KG1 (cell line): ENCODE measurements at places on chromosomes 5 and 9.

DNA sequence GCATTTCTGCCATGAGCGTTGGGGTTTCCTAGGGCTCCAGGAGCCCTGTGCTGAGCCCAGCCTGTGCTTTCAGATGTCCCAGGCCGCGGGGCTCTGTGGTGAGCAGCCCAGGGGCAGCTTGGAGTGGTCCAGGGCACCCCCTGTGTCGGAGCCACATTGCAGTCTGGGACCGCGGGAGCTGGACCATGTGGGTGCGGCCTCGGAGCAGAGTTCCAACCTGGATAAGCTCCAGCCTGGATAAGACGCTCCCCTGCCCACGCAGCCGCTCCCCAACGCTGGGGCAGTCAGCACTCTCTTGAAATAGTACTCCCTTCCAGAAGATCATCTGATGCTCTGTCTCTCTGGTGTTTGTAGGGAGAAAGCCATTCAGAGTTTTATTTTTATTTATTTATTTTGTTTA is 111.1 kb downstream of the WNK2 start:
- DNase-seq: no peak

DNA sequence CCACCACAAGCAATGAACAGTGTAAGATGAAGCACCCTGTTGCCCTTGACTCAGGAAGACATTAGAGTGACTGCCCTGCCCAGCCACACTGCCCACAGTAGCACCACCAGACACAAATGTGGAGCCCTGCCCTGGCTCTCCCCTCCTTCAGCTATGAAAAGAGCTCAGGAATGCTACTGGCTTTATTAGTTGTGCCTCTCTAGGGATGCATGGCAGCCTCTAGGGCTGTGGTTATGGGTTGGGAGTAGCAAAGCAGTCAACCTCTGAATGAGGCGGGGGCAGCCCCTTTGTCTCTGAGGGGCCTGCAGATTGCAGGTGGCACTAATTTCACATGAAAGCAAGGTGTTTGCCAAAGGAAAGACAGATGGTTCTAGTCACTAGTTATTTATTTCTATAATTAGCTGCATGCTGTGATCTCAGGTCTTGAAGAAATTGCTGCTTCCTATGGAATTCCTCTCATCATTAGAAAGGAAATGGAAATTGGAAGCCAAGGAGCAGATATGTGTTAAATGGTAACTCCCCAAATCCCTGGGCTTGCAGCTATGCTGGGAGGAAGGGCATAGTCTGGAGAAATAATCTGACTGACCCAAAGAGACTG is 259.4 kb downstream of the TLR4 start:
- no peak for DNase-seq

DNA sequence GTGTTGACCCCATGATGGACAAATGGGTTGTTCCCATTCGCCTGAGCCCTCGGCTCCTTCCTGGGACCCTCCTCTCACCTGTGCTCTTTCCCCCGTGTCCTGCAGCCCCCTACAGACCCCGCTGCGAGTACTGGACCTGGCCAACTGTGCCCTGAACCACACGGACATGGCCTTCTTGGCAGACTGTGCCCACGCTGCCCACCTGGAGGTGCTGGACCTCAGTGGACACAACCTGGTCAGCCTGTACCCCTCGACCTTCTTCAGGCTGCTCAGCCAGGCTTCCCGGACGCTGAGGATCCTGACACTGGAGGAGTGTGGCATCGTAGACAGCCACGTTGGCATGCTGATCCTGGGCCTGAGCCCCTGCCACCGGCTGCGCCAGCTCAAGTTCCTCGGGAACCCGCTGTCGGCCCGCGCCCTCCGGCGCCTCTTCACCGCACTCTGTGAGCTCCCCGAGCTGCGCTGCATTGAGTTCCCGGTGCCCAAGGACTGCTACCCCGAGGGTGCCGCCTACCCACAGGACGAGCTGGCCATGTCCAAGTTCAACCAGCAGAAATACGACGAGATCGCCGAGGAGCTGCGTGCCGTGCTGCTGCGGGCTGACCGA is 3.4 kb downstream of the LRRC14B start:
- DNase-seq: no peak

DNA sequence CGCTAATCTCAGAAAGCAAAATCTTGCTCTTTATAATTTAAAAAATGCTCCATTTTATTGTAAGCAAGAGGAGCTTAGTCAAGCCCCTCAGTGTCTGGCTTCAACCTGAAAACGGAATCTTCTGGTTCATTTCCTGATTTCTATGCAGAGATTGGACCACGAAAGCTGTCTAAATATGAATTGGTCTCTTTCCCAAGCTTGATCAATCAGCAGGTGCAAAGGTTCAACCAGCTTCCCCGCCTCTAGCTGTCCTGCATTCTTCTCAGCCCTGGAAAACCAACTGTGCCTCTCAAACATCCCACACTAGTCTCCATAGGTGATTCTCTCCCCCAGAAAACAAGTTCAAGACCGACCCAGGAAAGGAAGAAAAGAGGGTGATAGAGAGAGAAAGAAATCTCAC is 34.5 kb downstream of the FNBP1 start:
- no peak for DNase-seq

DNA sequence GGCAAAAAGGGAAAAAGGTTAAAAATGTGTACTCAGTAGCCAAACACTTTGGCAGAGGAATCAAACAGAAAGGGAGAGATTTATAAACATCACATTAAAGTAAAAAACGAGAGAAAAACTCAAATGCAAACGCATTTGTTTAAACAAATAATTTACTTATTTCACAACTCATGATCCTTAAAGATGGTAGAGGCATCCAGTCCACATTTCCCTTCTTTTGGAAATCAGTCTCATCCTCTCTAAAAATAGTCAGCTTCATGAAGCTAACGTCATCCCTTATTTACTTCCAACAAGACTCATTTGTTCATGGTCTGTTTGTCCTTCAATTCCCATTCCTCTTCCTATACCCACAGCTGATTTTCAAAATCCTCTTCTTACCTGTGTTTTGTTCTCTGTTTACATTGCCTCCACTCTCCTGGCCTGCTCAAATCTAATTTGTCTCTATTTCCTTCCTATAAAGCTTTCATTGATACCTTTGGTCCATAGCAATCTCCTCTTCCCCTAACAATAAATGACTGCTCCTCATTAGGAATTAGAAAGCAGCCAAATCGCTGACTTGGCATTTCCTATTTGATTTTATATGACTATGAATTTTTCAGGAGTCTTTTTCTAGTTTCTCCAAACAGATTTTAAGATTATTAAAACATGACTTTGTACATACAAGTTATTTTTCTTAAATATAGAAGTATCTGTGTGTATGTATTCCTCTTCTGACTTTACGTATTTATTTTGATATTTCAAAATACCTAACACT is 805.3 kb downstream of the TLE1 start:
- DNase-seq: no peak

DNA sequence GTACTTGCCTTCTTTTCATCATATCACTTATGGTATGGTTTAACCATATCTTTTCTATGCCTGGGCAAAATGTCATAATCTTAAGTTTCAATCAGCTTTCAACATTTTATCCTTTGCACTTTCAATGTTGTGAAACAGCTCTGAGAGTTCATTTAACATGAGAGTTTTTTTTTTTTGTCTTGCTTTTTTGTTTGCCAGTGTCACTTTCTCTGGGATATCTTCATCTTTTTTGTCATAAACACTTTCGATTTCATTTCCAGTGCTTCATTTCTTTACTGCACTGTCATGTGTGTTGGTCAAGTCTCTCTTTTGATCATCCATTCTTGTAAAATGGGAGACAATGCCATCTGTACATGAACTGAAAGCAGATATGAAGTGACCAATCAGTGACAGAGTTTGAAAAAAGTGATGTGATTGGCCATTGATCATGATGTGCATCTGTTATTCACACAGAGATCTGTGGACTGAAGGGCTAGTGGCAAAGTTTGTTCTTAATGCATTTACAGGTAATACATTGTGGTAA is 7.5 kb upstream of the POU5F2 start:
- no peak for DNase-seq

DNA sequence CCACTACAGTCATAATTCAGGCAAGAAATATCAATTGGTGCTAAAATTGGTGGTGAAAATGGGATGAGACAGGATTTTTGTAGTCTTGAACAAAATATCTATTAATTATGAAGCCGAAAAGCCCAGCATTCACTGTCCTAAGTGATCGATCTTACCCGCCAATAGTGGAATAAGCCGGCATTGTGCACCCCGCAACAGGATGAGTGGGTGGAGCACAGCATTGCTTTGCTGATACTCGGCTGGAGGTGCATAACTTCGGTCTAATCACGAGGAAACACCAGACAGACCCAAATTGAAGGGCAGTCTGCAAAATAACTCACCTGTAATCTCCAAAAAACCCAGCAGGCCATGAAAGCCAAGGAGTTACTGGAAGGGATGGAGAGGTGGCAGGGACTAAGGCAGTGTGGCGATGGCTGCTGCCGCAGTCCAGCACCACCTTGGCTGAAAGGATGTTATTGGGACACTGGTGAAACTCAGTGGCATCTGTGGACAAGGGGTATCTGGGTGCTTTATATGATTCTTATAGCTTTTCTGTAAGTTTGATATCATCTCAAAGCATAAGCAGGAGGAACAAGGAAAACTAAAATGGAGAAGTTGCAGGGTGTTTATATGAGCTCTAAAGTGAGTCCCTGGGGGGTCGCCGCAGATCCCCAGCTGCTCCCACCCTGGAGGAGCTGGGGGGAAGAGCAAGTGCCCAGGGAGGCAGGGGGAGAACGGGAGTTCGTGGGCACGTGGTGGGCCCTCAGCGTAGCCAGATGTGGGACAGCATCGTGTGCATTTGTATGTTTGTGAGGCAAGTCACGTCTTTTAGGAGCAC is 45.2 kb downstream of the AHRR start:
- DNase-seq: no peak

DNA sequence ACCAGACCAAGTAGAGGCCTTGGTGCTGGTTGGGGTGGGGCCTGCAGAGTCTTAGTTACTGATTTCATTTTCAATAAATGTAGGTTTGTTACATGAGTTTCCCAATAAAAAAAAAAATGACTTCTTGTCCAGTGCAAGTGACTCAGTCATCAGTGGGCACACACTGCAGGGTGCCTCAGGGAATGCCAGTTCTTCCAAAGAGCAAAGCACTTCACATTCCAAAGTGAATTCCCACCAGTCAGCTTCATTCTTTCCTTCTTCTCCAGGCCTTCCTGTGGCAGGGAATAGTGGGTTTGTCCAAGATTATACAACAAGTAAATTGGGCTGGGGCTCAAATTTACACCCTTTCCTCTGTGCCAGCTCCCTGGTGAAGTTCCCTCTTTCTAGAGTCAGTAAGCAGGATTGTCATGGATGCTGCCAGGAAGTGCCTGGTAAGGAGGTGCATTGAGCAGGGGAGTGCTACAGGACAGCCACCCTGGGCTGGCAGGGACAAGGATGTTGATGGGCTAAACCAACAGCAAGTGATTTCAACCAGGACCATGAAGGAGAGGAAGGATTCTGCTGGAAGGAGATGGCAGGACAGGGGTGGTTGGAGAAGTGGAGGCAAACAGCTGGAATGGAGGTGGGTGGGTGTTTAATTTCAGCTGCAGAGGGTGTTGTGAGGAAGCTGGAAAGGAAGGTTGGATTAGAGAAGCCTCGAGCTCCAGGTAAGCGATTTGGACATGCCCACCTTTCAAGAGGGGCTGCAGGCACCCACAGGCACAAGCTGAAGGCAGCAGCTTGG is 3.7 kb upstream of the B4GALT7 start:
- no peak for DNase-seq
